Stimulated activated CD4-positive, alpha-beta T cell treated with anti-CD3 and anti-CD28 coated beads, Interleukin-1b, Interleukin-23, amount 100 ng/mL, for 1 hour (primary cell): ENCODE measurements at places on chromosomes 7 and 10.

GRCh38 chr7:152144557-152145245 lies 119.2 kb downstream of the GALNT11 start:
- DNase-seq = no peak

- DNase-seq = peak; percentile 17
Measured at GRCh38 chr10:73889014-73889413, 14.7 kb upstream of the CAMK2G start.

GRCh38 chr7:28239823-28240204 lies 59.2 kb upstream of the JAZF1 start:
- DNase-seq = no peak

DNA sequence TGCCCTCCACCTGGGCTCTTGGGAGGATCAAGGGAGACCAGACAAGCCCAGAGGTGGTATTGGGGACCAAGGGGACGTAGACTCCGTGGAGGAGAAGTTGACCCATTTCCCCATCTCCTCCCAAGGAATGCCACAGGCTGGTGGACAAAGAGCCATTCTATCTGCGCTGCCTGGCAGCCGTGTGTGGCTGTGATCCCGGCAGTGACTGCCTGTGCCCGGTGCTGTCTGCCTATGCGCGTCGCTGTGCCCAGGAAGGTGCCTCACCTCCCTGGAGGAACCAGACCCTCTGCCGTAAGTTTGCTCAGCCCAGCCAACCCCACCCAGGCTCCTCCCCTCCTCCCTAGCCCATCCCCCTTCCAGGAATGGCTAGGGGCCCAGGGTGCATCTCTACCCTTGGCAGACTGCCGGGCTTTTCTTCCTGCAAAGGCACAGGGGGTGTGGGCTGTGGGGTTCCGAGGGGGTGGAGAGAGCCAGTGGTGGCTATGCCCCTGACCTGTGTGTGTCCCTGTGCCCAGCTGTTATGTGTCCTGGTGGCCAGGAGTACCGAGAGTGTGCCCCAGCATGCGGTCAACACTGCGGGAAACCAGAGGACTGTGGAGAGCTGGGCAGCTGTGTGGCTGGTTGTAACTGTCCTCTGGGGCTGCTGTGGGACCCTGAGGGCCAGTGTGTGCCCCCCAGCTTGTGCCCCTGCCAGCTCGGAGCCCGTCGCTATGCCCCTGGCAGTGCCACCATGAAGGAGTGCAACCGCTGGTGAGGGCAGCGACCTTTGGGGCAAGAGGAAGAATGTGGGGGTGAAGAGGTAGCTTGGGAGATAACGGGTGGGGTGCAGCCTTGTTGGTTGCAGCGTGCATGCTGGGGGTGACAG lies 10.2 kb upstream of the ZNF467 start:
- DNase-seq = no peak

GRCh38 chr10:73873142-73873837 lies 1.1 kb downstream of the CAMK2G start:
- no peak for DNase-seq

- DNase-seq = no peak
Measured at GRCh38 chr10:42962110-42962901, 114.6 kb upstream of the RET start.

DNA sequence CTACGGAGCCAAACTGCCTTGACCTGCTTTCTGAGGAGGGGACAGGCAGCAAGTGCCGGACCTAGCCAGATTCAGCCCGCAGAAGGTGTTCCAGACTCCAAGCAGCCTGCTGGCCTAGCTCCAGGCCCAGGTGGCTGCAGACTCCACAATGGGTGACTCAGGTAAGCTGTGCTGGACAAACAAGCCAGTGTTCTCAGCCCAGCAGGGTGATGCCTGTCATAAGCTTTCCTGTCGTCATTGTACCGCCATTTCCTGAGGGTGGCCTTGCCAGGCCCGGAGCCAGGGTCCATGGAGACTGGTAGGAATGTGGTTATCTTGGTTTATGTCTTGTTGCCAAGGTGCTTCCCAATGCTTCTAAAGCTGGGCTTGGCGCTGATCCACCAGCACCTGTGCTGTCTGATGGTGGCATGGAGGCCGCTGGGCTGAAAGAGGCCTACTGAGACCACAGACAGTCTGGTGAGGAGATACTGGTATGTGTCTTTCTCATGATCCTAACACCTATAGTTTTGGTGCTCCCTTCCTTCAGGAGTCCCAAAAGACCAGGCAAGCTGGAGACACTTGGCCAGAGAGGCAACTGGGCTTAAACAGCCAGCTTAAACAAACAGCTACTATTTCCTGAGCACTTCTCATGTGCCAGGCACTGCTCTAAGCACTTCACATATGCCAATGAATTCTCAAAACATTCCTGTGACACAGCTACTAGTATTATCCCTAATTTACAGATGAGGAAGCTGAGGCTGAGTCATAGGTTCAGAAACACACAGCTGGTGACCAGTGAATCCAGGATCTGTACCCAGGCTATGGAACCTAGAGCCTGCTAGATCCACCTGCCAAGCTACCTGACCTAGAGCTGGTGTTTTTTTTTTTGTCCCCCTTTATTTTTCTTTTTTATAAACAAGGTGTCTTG lies 42.0 kb downstream of the ZC3HC1 start:
- no peak for DNase-seq

DNA sequence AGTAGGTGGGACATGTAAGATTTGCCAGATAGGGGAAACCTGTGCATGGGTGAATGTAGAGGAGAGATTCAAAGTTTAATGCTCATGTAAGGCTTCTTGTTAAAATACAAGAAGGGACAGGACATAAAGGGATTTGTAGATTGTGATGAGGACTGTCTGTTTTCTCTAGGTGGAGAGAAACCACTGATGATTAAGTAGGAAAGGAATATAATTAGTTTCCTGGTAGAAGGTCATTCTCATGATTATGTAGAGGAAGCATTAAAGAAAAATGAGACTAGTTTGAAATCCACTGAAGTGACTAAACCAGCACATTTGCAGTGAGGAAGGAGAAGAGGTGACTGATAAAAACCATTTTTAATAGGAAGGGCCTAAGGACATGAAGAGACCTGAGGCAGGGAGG lies 19.6 kb upstream of the MACC1 start:
- DNase-seq = no peak

- no peak for DNase-seq
Measured at GRCh38 chr7:157609932-157610640, 273.3 kb downstream of the DNAJB6 start.

DNA sequence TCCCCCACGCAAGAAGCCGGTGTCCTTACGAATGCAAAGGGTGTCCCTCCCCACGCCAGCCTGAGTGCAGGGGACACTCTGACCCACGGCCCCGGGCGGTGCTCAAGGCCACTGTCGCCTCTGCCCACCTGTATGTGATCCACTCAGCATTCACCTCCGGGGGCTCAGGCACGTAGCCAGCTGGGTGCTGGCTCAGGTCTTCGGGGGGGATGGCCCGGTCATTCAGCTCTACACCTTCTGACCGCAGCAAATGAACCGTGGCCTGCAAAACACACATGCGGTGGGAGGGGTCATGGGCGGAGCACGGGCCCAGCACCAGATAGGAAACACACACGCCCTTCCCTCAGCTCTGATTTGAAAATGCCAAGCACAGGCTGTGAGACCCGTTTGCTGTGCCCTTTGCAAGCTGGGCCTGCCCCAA lies 25.9 kb downstream of the CFAP46 start:
- no peak for DNase-seq

DNA sequence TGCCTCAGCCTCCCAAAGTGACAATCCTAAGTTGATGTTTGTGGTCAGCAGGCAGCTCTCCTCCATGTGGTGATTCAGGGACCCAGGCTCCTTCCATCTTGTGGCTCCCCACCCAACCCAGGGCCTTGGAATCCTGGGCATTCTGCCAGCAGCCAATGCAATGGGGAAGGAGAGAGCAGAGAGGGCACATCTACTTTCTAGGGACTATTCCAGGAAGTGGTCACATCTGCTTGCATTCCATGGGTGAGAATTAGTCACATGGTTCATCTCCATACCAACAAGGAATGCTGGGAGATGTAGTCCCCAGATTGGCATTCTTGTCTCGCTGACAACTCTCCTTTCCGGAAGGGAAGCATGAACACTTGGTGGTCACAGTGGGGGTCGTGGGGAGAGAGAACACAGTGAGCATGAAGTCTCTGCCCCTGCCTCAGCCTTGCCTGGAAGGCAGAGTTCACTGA lies 9.9 kb upstream of the SRRM3 start:
- no peak for DNase-seq

DNA sequence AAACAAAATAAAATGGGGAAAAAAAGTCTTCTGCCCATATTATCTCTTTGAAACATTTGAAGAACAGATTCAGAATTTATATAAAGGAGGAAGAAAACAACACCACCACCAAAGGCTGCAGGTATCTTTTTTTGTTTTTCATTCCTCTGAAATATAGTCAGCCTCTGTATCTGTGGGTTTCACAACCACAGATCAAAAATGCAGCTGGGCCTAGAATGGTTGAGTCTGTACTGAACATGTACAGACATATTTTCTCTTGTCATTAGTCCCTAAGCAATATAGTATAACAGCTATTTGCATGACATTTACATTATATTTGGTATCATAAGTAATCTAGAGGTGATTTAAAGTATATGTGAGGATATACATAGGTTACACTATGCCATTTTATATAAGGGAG lies 559.7 kb upstream of the LRRN3 start:
- DNase-seq = no peak

DNA sequence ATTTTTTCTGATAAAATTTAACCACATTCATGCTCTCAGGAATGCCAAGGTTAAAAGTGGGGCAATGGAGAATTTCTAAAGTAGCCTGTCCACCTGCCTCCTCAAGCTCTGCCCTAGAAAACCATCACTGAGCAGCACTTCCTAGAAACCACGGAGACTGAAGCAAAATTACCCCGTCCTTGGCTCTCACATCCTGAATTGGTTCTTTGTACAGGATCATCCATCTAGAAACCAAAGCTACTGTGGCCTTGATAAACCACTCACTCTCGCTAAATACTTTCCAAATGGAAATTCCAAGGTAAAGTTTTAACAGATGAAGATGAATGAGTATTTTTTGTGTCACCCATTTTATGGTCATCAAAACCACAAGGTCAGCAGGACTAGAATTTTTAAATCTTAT lies 96.6 kb downstream of the AVL9 start:
- DNase-seq = no peak

DNA sequence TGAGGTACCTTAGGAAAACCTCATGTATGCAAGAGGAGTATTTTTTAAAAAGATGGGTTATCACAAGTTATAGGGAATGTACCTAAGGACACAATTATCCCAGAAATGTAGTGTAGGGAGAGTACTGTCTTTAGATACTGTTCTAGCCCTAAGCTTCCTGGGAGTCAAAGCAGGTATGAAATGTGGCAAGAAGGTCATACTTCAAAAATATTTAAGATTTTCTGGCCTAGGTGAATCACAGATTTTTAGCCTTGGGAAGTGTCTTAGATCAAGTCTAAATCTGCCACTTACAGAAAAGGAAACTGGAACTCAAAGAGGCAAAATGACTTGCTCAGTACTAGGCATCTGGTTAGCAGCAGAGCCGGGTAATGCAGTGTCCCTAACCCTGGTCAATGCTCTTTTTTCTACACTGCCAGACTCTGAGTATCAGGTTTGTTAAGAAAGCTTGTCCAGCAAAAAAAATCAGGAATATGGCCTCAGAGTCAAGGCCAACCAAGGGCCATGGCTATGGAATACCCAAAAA lies 13.9 kb downstream of the PIK3AP1 start:
- DNase-seq = no peak

GRCh38 chr7:141577043-141577839 lies 26.0 kb downstream of the AGK start:
- no peak for DNase-seq

- no peak for DNase-seq
Measured at GRCh38 chr7:123789206-123789784, 40.5 kb upstream of the WASL start.

GRCh38 chr10:124249196-124249595 lies 155.8 kb upstream of the CHST15 start:
- no peak for DNase-seq

GRCh38 chr10:28971255-28971654 lies 293.9 kb downstream of the BAMBI start:
- no peak for DNase-seq

- no peak for DNase-seq
Measured at GRCh38 chr10:69655868-69656555, 26.0 kb downstream of the FAM241B start.

DNA sequence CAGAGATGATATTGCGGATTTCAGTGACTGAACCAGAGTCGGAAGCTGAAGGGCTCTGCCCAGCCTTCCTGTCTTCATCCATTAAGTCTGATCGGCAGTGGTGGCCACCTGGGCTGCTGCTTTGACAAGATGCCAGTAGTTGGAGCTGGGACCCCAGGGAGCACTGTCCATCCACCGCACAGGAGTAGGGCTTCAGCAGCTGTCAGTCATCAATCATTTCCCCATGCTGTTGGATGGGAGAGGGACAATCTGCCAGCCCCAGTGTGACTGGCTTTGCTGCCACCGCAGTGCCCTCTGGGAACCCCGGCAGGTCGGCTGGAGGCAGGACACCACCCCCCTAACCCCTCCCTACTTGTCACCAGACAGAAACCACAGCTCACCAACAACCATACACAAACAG lies 23.0 kb upstream of the GPR146 start:
- no peak for DNase-seq

- no peak for DNase-seq
Measured at GRCh38 chr10:96125142-96125515, 5.0 kb upstream of the ZNF518A start.

DNA sequence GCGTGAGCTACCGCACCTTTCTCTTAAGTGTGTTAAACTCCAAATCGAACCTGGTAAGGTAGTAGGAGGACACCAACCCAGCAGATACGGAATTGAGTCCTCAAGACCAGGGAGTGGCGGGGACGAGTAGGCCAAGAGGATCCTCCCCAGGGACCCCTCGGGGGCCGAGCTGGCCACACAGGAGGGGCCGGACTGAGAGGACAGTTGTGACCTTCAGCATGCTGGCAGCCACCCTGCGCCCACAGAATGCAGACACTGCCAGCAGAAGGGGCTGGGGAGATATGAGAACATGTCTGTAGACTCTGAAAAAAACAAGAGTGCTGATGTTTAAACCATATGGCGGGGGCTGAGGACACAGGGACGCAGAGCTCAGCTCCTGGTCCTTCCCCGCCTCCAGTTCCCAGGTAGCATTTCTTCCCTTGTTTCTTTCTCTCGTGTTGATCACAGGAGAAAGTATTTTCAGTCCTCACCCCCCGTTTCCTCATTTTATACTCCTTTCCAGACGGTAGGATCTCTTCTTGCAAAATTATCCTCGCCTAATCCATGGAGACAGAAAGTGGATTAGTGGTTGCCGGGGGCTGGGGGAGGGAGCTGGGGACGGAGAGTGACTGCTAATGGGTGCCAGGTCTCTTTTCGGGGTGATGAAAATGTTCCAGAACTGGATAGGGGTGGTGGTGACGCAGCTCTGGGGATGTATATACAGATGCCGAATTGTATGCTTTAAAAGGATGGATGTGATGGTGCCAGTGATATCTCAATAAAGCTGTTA lies 11.5 kb upstream of the UNCX start:
- DNase-seq = no peak

GRCh38 chr7:24871770-24872169 lies 108.2 kb downstream of the OSBPL3 start:
- DNase-seq = no peak

GRCh38 chr7:94620703-94621118 lies 35.2 kb downstream of the SGCE start:
- DNase-seq = no peak

- DNase-seq = no peak
Measured at GRCh38 chr7:133489906-133490305, 237.0 kb downstream of the EXOC4 start.
